ENCODE measurements at places on chromosomes 6 and 20.

GRCh38 chr6:90227213-90227612 lies 69.4 kb downstream of the BACH2 start:
- no peak for DNase-seq

- peak; percentile 48 for DNase-seq
These were observed 817 bp downstream of the ME1 start for GRCh38 chr6:83429857-83430610.

DNA sequence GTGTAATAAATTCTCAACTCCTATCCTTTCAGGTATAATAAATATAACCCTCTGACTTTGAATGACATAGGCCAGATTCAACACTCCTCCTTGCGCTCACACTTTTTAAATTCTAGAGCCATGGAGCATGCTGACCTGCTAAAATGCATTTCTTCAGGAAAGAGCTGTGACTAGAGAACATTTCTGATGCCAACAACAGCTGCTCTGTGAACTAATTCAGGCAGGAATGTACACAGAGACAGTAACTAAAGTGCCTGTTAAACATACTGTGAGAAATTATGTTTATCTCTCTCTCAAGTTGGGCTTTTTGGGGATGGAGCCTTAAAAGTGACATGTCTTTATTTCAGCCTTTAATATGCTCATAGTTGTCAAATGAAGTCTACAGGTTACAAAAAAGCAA lies 8.3 kb downstream of the NHSL1 start:
- DNase-seq: peak; percentile 37

DNA sequence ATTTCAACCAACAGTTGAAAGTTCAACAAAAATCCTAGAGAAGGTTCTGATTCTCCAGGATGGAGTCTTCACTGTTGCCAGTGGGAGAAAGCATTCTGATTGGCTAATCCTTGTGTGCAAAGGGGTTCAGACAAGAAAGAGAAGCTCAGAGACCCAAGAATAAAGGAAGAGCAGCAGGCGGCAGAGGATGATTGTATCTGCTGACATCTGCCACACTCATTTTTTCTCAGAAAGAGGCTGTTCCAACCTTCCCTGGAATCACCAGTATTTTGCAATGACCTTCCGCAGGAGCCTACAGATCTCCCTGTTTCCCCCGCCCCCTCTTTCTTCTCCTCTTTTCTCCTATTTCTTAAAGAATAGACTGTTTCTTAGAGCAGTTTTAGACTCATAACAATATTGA lies 376.7 kb downstream of the CDH26 start:
- DNase-seq: no peak

DNA sequence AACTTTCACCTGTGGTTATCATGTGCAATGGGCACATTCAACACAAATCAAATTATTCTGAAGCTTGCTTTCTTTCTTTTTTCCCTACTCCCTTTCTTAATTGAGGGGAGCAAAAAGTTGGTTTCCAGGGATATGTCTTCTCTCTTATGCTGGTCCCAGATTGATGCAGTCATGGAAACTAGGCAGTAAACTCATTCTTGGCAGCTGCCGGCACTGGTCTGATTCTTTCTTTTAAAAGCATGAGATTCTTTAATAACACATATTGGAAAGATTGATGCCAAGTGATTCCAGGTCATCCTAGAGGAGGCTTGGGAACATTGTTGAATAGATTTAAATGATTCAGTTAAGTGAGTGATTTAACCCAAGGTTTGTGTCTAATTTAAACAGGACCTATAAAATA lies 29.0 kb downstream of the PTPRA start:
- peak; percentile 6 for DNase-seq

DNA sequence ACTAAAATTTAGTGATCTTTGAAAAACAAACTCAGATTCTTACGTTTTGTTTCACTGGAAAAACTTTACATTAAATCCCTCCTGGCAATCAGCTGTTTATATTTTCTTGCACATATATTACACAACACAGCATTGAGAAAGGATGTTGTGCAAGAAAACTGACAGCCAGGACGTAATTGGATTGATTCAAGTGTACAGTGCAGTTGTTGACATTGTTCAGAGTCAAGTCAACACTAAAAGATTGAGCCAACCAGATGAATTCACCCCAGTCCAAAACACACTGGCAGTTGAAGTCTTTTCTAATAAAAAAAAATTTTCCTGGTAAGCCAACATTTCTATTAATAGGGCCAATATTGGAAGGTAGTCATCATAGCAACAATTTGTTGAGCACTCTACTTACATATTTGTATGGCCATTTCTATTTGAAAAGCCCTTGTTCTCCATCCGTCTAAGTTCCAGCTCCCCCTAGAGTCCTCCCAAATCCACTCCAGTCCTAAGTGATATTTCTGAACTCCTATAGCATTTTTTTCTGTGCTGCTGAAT lies 20.9 kb upstream of the VNN1 start:
- peak; percentile 8 for DNase-seq

DNA sequence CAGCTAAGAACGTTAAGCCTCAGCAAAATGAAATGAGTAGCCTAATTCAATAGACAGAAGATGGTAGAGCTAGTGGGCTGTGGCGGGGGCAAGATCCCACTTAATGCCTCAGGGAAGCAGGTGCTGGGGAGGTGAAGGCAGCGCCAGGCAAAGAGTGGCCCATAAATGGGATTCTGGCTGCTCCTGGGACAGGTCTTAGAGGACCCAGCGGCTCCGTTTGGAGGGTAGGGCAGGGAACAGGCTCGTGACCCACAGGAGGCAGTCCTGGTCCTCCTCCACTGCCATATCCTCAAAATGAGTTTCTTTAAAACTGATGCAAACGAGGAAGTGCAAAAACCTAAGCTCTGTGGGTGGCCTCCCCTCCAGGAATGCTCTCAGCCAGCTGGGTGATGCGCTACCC lies 32.7 kb downstream of the SAYSD1 start:
- DNase-seq: no peak

DNA sequence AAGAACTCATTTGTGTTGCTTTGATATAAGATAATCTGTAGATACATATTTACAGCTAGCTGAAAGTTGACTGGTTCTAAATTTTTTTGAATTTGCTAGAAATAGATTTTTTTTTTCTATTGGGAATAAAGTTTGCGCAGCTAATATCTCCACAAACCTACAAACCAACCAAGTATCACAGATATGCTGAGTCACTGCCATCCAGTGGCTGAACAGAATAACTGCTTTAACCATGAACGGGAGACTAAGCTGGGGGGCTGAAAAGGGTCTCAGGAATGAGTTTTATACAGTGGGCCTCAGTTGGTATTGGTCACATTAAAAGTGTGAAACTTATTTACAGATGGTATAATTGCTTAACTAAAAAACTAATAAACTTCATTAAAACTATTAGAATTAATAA lies 326.7 kb upstream of the CNR1 start:
- peak; percentile 23 for DNase-seq
